Muscle of arm (tissue), 14 donors: ENCODE measurements at places on chromosomes 5 and 9. TPM values are rescaled to one million over a fixed set of nuclear protein-coding genes. Genes with fewer than 3 reads are reported as not detected.

DNA sequence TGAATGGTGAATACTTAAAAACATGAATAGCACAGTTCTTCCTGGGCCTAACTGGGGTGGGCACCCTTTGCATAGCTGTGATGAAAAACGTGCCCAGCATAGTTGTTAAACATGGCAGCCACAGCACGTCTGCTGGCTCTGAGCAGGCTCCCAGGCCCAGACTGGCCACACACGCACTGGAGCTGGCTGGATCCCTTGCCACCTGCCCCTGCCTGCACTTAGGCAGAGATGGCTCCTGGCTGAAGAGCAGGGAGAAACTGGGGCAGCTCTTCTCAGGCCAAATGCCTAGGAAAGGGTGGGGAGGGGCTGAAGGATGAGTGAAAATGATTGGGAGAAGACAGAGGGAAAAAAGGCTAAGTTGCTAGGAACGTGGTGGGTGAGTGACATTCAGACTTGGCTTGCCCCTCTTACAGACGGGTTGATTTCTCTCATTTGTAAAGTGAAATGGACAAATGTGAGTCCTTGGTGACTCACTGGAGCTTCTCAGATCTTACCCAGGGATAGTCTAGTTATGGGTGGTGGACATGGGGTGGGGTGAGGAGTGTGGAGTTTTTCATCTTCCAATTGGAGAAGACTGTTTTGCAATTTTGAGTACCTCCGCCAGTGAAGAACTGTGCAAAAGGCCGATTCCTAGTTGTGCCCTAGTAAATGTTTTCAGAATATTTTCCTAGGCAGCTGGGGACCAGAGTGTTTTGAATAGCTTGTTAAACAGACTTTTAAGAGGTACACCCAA, 42.4 kb downstream of the TRIO start:
- no peak for DNase-seq

DNA sequence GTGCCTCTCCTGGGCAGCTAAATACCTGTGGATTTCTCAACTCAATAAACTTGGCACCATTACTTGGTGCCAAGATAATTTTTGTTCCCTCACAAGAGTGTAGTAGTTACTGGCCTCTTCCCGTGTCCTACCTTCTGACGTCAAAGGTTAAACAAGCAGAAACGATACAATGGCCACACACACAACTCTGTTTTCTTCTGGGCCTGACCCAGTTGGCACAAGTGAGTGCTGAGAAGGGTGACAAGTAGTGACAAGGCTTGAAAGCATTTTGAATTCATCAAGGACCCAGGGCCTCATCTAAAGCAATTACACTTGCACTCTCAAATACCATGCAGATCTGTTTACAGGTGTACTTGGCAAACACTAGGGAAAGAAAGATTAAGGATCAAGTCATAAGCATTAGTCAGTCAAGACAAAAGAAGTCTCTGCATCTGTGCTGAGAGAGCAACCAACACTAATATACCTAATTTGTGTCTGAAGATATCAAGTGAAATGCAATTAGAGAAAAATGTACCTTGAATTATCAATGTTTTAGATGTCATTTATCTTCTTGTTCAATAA, 30.8 kb downstream of the RASEF start:
- DNase-seq: no peak

DNA sequence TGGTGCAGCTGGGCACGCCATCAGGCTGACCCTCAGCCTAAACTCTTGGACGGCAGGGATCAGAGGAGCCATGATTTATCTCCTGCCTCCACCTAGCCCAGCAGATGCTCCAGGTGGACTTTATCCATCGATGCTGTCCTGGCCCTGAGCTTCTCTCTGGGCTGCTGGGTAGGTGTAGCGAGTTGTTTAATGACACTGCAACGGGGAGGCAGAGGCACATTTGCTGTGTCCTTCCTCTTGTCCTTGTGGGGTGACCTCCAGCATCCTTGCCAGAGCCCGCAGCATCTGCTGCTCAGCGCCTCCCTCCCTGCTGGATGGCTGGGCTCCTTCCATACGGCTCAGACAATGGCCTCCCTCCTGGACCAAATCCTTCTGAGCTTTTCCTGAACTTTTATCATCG, 103.1 kb upstream of the IRX4 start:
- no peak for DNase-seq

DNA sequence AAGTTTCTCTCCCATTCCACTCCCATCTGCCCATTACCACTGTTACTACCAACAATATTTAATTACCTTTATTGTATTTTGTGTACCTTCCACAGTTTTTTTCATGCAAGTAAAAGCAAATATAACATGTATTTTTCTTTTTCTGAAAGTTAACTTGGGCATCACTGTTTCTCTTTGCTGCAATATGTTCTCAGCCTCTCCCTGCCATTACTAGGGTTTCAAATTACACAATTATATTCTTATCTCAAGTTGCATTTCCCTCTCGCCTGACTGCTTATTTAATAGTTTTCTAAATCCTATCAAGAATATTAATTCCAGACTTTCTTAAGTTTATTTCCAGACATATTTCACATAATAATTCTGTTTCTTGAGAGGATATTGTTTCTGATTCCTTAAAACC, 46.9 kb upstream of the GAS1 start:
- DNase-seq: no peak

DAP gene
- polyA plus RNA-seq: 56.5 TPM

NUTM2G gene
- 1.3 TPM for polyA plus RNA-seq
